ENCODE measurements at places on chromosomes 2 and 18.

- DNase-seq = peak; percentile 60
These were observed 8.3 kb downstream of the SLC4A5 start for GRCh38 chr2:74334931-74335333.

GRCh38 chr2:877747-878146 is 72.9 kb upstream of the SNTG2 start:
- DNase-seq = no peak

GRCh38 chr18:35153609-35154272 is 87.1 kb upstream of the ZNF397 start:
- no peak for DNase-seq

DNA sequence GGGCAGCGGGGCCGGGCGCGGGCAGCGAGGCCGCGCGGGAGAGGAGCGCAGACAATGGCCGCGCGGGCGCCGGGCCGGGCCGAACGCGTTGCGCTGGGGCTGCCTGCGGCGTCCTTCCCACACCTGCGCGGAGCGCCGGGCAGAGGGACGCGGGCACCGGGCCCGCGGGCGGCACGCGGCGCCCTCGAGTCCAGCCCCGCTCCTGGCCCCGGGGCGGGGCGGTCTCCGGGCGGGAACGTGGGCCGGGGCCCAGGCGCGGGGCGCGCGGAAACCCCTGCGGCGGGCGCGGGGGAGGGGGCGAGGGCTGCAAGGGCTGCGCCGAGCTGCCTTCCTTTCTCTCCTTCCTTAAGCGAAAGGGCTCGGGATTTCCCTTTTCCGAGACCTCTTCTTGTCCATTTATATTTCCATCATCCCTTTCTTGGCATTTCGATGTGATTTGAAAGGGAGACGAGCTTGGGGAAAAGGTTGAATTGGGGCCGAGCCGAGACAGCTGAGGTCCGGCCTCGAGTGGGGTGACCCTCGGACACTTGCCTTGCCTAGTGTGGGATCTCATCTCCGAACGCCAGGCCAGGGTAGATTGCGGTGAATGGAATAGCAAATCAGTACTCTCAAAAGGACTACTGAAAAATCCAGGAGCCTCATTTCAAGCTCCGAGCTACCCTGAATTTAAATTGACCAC is 676 bp downstream of the KLHL23 start:
- DNase-seq = no peak

GRCh38 chr2:133788386-133788785 is 220.1 kb upstream of the NCKAP5 start:
- no peak for DNase-seq

GRCh38 chr2:206798000-206798399 is 32.6 kb downstream of the FASTKD2 start:
- no peak for DNase-seq

- DNase-seq = no peak
These were observed 437.7 kb downstream of the NRXN1 start for GRCh38 chr2:50594233-50594632.

All from stimulated activated CD8-positive, alpha-beta memory T cell treated with anti-CD3 and anti-CD28 coated beads, Interleukin-15, amount 100 ng/mL, for 24 hours (primary cell).